ENCODE measurements at places on chromosomes 5 and 9. TPM values are rescaled to one million over a fixed set of nuclear protein-coding genes. Genes with fewer than 3 reads are reported as not detected.

SPINK13 gene
- polyA plus RNA-seq = not detected

SEMA5A gene
- 0.58 TPM for polyA plus RNA-seq

OMD gene
- polyA plus RNA-seq = not detected

HAPLN1 gene
- polyA plus RNA-seq = 0.39 TPM

ADAMTS6 gene
- 15.0 TPM for polyA plus RNA-seq

ELOVL7 gene
- polyA plus RNA-seq = 0.07 TPM

PFN3 gene
- polyA plus RNA-seq = not detected

PTGR1 gene
- 38.4 TPM for polyA plus RNA-seq

GRCh38 chr9:135971111-135971766 lies 10.1 kb upstream of the UBAC1 start:
- H3K4me3 ChIP-seq = no peak overlapping the region
- no peaks in the 10 kb centered on the region for H3K36me3 ChIP-seq
- no peak overlapping the region for H3K27ac ChIP-seq
- peaks cover 19% of the 10 kb centered on the region for H3K4me1 ChIP-seq

GRCh38 chr5:978054-978453 lies 30.5 kb upstream of the NKD2 start:
- H3K4me1 ChIP-seq = peaks cover 5% of the 10 kb centered on the region
- H3K36me3 ChIP-seq = no peaks in the 10 kb centered on the region
- H3K4me3 ChIP-seq = no peak overlapping the region

DNA sequence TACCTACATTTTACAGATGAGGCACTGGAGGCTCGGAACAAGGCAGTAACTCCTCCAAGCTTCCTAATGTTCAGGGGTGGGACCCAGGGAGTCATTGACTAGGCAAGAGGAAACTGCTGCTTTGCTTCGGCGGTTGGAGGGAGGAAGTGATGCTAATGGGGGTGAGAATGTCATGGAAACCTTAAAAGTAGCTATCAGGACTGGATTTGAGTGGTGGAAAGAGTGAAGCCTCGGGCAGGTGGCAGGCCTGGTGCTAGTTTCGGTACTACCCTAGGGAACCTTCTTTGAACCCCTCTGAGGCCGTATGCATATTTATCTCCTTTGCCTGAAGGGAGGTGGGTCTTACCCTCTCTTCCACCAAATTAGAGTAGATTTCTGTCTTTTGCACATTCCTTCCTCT lies 1.6 kb downstream of the BSPRY start:
- H3K27ac ChIP-seq = no peak overlapping the region
- no peak for DNase-seq
- H3K36me3 ChIP-seq = no peaks in the 10 kb centered on the region
- no peaks in the 10 kb centered on the region for H3K4me1 ChIP-seq
- peaks cover 29% of the 10 kb centered on the region for H3K27me3 ChIP-seq

GRCh38 chr5:39238366-39239105 lies 19.2 kb upstream of the FYB1 start:
- H3K36me3 ChIP-seq = no peaks in the 10 kb centered on the region
- H3K27me3 ChIP-seq = no peaks in the 10 kb centered on the region
- H3K4me3 ChIP-seq = no peak overlapping the region

- no peaks in the 10 kb centered on the region for H3K4me1 ChIP-seq
- no peaks in the 10 kb centered on the region for H3K36me3 ChIP-seq
- H3K27me3 ChIP-seq = no peaks in the 10 kb centered on the region
Observed at GRCh38 chr5:74361406-74362358, 278.8 kb downstream of the ENC1 start.

GRCh38 chr5:172599204-172599567 lies 41.9 kb upstream of the NEURL1B start:
- H3K4me1 ChIP-seq = no peaks in the 10 kb centered on the region
- DNase-seq = no peak
- H3K36me3 ChIP-seq = no peaks in the 10 kb centered on the region
- H3K27ac ChIP-seq = no peak overlapping the region

DNA sequence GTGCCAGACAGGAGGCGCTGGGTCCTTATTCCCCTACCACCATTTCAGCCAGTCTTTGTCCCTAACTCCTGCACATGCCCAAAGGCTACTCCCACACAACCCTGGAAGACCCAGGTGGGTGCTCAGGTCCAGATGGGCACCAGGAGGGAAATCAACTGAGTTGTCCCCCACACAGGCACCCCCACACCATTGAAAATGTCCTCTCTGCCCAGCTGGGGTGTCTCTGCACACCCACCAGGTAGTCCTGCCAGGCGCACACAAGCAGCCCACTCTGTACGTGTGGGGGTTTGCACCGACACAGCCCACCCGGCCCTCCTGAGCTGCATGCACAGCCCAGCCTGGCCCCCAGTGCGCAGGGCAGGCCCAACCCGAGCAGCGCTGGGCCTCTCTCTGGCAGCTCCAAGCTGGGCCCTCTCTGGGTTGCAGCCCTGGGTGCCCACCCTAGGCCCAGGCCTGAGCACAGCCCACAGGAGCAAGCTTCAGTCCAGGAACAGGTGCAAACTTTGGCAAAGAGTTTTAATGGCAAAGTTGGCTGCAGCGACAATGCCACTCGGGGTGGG lies 2.2 kb downstream of the RNF208 start:
- no peaks in the 10 kb centered on the region for H3K27me3 ChIP-seq
- H3K27ac ChIP-seq = no peak overlapping the region
- H3K36me3 ChIP-seq = no peaks in the 10 kb centered on the region
- H3K4me3 ChIP-seq = no peak overlapping the region

DNA sequence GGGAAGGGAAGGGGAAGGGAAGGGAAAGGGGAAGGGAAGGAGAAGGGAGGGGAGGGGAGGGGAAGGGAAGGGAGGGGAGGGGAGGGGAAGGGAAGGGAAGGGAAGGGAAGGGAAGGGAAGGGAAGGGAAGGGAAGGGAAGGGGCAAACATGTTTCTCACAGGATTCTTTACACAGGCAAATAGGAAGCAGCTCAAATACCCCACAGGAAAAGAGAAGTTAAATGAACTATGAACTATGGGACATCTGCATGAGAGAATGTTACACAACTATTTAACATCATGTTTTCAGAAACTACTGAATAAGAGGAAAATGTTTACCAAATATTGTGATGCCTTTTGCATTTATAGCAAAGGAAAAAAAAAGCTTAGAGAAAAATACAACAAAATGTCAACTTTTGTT lies 125.4 kb upstream of the SLC30A5 start:
- H3K4me3 ChIP-seq = no peak overlapping the region
- H3K27ac ChIP-seq = no peak overlapping the region
- H3K4me1 ChIP-seq = no peaks in the 10 kb centered on the region
- no peak for DNase-seq
- no peaks in the 10 kb centered on the region for H3K36me3 ChIP-seq

- H3K27ac ChIP-seq = peak overlapping the region; percentile 44
- no peaks in the 10 kb centered on the region for H3K27me3 ChIP-seq
- H3K4me1 ChIP-seq = peaks cover 7% of the 10 kb centered on the region
- peak overlapping the region; percentile 83 for H3K4me3 ChIP-seq
- DNase-seq = peak; percentile 40
Observed at GRCh38 chr9:34377404-34377746, 677 bp upstream of the MYORG start.

DNA sequence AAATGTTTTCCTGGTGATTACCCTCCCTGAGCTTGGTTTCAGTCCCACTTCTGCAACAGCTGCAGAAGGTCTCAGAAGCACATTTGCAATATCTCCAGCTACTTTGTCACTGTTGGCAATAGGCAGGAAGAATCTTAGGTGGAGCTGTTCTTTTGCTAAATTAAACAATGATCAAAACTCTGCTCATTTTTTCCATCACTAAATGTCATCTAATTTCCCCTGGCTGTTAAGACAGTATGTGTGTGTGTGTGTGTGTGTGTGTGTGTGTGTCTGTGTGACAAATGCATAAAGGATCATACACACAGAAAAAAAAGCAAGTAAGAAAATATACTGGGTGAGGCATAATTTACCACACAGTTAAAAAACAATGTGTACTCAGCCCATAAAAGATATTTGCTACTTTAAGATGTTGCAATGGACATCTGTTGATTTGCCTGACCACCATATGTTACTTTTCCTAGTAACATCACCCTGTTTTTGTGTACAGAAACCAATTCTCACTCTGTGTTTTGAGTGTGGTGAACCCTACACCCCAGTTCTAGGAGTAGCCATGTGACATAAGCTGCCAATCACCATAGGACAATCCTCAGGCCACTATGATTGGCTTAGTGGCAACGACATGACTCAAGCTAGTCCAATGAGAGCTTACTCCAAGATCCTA lies 572.6 kb upstream of the CLINT1 start:
- no peaks in the 10 kb centered on the region for H3K27me3 ChIP-seq
- H3K36me3 ChIP-seq = no peaks in the 10 kb centered on the region
- no peak overlapping the region for H3K4me3 ChIP-seq

DNA sequence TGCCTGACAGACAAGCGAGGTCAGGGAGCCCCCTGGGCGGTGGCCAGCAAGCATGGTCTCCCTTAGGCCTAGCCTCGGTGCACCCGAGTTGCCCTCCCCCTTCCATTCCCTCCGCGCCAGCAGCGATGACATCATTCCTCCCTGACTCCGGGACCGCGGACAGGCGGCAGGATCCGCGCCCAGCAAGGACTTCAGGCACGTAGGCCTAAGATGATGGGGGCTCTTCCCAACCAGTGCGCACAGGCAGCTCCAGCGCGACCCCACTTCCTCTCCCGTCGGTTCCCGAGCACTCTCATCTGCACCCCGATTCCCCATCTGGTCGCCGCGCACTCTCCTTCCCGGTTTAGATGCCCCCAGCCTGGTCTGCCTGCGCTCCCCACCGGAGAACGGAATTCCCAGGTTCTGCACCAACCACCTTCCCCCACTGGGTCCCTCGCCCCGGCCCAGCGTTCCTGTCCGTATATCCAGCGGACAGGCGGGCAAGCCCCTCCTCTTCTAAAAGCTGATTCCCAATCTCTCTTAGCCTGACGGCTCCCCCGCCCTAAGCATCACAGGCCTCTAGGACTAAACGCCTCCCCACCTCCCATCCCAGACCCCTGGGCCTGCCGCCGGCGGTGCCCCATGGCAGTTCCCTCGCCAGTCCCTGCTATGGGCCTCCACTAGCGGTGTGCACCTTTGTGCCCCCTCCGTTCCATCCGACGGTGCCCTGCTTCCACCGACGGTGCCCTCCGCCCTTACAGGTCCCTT lies 931 bp downstream of the FAM219A start:
- peak; percentile 81 for DNase-seq
- peak overlapping the region; percentile 77 for H3K4me3 ChIP-seq
- H3K27me3 ChIP-seq = no peaks in the 10 kb centered on the region
- H3K4me1 ChIP-seq = peaks cover 17% of the 10 kb centered on the region
- H3K27ac ChIP-seq = peak overlapping the region; percentile 61
